IMR-90 (cell line): ENCODE measurements at places on chromosomes 6 and 20.

- no peaks in the 10 kb centered on the region for H3K36me3 ChIP-seq
- no peak for DNase-seq
- no peak overlapping the region for H3K4me3 ChIP-seq
- H3K27me3 ChIP-seq: no peaks in the 10 kb centered on the region
Measured at GRCh38 chr6:1679688-1680068, 70.0 kb downstream of the FOXC1 start.

GRCh38 chr20:44736170-44737021 is 9.3 kb upstream of the KCNK15 start:
- H3K36me3 ChIP-seq: no peaks in the 10 kb centered on the region
- DNase-seq: peak; percentile 74
- no peak overlapping the region for H3K27ac ChIP-seq

DNA sequence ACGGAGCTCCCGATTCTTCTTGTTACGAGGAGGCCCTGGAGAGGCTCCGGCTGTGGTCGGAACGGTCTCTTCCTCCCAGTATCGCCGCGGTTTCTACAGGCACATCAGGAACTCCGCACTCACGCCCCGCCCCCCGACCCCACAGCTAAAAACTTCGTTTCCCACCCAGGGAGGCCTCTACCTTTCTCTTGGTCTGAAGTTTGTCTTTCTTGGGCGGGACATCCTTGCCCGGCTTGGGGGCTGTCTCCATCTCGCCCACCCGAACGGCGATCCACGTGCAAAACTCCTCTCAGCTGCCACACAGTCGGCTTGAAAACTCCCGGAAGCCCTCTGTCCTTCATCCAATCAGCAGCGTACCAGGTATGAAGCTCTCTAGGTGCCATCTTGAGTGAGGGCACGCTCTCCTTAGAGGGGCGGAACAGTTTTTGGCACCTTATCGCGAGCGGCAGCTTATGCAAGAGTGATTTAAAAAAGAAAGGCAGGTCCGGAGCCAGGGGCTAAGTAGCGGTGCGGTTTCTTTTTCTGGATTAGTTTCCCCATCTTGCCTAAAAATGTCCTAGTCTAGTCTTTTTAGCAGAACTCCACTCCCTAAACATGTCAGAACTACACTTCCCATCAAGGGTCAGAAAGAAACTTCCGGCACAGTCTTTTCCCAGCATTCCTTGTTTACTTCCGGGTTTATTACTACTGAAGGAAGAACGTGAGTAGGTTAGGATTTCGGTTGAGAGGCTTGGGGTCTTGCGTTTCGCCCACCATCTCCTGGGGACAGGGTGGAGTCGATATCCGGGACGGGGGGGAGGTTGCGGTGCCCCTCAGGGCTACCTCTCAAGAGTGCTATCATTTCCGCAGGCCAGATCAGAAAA is at the start of the genes PFDN6 and WDR46:
Gene PFDN6 (plus strand): TSS at position 681 of the 863 bp plus-strand sequence. CDS start 256 bp downstream, outside the sequence.
Gene WDR46 (minus strand): TSS at position 319 of the 863 bp plus-strand sequence. CDS start 69 bp downstream, at position 250.
- H3K4me3 ChIP-seq: peak within 1 kb of the TSS; percentile 84
- peaks cover 7% of the 10 kb centered on the region for H3K4me1 ChIP-seq
- H3K36me3 ChIP-seq: peaks cover 42% of the 10 kb centered on the region
- H3K27me3 ChIP-seq: no peaks in the 10 kb centered on the region
- peak; percentile 88 for DNase-seq

- H3K4me1 ChIP-seq: peaks cover 2% of the 10 kb centered on the region; the same call in 1 of the 2 replicates
- H3K36me3 ChIP-seq: no peaks in the 10 kb centered on the region; the same call in 1 of the 2 replicates
- DNase-seq: peak; percentile 56
- no peak overlapping the region for H3K4me3 ChIP-seq
- H3K27me3 ChIP-seq: no peaks in the 10 kb centered on the region
Measured at GRCh38 chr6:131182991-131183425, 47.7 kb downstream of the AKAP7 start.

DNA sequence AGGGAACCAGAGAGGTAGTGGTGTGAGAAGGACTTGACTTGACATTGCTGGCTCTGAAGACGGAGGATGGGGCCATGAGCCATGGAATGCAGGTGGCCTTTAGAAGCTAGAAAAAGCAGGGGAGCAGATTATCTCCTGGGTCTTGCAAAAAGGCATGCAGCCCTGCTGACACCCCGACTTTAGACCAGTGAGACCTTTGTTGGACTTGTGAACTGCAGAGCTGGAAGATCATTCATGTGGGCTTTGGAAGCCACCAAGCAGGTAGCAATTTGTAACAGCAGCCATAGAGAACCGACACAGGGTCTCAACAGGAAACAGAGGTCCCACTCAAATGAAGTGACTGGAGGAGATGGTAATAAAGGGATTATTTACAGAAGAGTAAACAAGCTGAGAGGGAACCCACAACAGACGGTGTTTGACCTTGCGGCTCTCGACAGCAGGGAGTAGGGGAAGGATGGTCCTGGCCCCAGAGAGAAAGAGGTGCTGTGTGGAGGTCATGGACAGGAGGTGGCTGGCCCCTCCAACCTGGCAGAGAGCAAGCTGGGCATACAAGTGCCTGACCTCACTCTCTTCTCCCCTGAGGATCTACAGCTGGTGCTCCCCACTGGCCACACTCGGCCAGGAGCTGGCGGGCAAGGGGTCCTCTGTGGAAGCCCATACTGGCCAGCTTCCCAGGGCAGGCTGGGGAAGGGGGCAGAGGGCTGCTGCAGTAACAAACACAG is 43.9 kb downstream of the SLC22A23 start:
- H3K4me1 ChIP-seq: no peaks in the 10 kb centered on the region
- DNase-seq: no peak
- H3K27me3 ChIP-seq: peaks cover 25% of the 10 kb centered on the region
- H3K36me3 ChIP-seq: no peaks in the 10 kb centered on the region
- no peak overlapping the region for H3K27ac ChIP-seq
- no peak overlapping the region for H3K4me3 ChIP-seq

GRCh38 chr6:44102527-44102926 is 24.7 kb downstream of the MRPL14 start:
- peaks cover 27% of the 10 kb centered on the region for H3K36me3 ChIP-seq
- no peak for DNase-seq
- H3K4me3 ChIP-seq: no peak overlapping the region
- no peaks in the 10 kb centered on the region for H3K27me3 ChIP-seq

DNA sequence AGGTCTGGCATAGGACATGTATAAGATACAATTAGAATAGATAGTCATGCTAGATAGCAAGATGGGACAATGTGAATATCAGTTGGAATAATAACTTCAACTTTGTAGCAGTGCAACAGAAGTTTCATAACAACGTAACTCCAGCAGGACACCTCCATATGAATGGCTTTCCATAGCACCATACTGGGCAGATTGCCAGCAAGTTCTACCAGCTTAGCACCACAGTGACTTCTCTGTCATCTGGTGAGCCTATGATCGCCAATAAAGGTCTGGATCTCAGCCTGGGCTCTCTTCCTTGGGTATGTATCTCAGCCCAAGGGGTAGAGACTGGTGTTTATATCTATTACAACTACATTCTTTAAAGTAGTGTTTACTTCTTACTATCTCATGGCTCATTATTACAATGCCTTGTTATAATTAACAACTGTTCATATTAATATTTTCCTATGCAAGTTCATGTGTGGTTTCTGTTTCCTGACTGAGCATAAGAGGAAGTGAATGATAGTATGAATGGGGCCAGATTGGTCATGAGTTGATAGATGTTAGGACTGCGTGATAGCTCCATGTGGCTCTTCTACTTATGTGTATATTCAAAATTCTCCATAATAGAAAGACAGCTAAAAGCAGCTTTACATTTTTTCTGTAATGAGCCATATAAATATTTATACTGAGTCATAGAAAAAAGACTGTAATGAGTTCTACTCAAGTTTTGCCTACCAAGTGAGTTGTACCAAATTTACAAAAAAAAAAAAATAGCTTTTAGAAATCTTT is 22.9 kb downstream of the HTR1B start:
- H3K27ac ChIP-seq: peak overlapping the region; percentile 99
- peaks cover 8% of the 10 kb centered on the region for H3K4me1 ChIP-seq
- H3K36me3 ChIP-seq: no peaks in the 10 kb centered on the region
- no peak overlapping the region for H3K4me3 ChIP-seq
- peak; percentile 94 for DNase-seq

DNA sequence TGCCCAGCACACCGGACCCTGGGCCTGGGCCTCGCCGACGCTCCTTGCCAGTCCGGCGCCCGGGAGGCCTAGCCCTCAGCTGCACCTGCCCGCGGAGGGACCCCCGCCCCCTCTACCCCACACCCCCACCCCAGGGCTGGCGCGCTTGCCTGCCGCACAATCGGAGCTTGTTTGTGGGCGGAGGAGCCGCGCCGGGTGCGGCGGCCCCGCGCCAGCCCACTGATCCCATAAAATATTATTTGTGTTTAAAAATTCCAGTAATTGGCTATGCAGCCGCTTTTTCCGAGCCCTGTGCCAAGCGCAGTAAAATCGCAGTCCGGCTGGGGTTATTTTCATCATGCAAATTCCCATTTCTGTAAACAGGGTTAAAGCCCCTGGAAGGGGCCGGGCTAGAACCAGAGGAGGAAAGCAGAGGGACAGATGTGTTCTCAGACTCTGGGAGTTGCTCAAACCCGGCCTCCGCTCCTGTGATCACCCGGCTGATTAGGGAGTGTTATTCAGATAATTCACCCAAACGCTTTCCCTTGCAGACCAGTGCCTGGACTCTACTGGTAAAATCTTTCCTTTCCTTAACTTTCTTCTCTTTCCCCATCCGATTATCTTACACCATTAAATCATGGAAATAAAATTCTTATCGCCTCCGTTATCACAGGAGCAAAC is 93.1 kb downstream of the NCR2 start:
- no peak for DNase-seq
- peaks cover 51% of the 10 kb centered on the region for H3K27me3 ChIP-seq
- H3K4me3 ChIP-seq: no peak overlapping the region; the same call in 1 of the 2 replicates
- no peaks in the 10 kb centered on the region for H3K36me3 ChIP-seq
